ENCODE measurements at places on chromosomes 7 and 10. TPM values are rescaled to one million over a fixed set of nuclear protein-coding genes. Genes with fewer than 3 reads are reported as not detected.

DYDC2 gene
- not detected for total RNA-seq

SLC25A13 gene
- total RNA-seq = 30.3 TPM

CDHR1 gene
- 0.13 TPM for total RNA-seq

SYNPO2L gene
- not detected for total RNA-seq

HOXA3 gene
- total RNA-seq = 2.3 TPM

TMEM229A gene
- not detected for total RNA-seq

TES gene
- 105 TPM for total RNA-seq

NOM1 gene
- 23.0 TPM for total RNA-seq

MMD2 gene
- not detected for total RNA-seq

GIMAP1 gene
- total RNA-seq = 26.7 TPM

ASZ1 gene
- not detected for total RNA-seq

AKR1C1 gene
- 0.65 TPM for total RNA-seq

FRMPD2 gene
- total RNA-seq = 0.50 TPM

NRP1 gene
- 165 TPM for total RNA-seq

IPMK gene
- 5.7 TPM for total RNA-seq

EN2 gene
- total RNA-seq = not detected

GOLGA7B gene
- total RNA-seq = not detected

FOXI2 gene
- not detected for total RNA-seq

PLPP4 gene
- total RNA-seq = 0.16 TPM

SCIN gene
- 0.13 TPM for total RNA-seq

TRRAP gene
- 12.0 TPM for total RNA-seq

ZEB1 gene
- total RNA-seq = 256 TPM

All from bladder microvascular endothelial cell (primary cell).